ENCODE measurements at places on chromosomes 4 and X.

DNA sequence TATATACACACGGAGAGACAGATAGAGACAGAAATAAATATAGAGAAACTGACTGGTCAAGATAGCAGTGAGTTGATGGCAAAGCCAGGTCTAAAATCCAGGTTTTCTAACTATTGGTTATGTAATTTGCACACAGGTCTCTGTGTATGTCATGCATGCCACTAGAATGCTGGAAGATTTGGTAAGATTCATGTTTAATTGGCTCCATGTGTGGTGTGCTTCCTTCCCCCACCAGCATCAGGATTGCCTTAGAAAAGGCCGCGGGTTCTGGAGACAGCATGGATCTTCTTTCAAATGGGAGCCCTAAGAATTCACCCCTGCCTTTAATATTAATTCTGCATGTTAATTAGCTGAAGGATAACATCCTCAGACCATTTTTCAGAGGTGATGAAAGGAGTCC, 31.3 kb downstream of the HAND2 start:
- no peak for DNase-seq

GRCh38 chrX:118189000-118189399, 72.4 kb upstream of the KLHL13 start:
- no peak for DNase-seq

DNA sequence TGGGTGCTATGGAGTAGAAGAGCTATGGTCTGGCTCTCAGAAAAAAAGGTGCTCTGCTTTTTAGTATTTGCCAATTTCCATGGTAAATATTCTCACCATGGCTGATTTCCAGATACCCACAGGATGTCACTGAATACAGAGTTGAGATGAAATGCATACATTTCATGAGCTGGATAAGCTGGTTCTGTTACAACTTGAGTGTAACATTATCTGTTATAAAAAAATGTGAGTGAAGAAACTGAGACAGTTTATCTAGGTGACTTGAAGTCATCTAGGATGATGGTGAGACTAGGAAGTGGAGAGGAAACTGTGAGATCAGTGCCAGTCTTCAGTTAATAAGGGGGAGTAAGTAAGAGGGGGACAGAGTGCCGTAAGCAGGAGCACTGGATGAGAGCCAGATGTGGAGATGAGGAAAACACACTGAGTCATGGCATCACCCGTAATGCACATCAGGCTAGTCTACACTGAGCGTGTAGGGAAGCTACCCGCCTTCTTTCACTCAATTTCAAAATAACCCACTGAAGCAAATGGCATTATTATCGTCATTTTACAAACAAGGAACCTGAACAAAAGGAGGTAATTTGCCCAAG, 5.0 kb downstream of the HPSE start:
- no peak for DNase-seq

DNA sequence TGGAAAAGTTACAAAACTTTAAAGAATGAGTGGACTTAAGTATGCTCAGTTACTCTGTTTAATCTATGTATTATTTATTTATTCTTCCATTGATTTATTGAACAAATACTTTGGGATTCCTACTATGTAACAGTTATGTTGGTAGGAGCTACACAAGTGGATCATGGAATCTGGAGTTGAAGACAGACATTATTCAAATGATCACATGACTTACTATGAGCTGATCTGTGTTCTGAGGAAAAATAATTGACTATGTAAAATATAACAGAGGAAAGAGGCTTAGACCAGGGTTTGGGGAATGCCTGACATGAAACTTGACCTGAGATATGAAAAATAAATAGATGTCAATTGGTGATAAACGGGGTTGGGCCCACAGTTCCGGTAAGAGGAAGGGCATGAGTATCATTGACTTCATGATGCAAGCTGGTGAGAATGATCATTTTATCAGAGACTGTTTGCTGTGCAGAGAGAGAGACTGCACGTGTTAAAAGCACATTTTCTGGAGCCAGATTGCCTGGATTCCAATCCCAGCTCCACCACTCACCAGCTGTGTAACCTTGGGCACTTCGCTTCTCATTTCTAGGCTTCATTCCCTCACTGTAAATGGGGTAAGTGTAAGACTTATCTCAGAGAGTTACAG, 179.0 kb downstream of the SPCS3 start:
- DNase-seq: no peak

GRCh38 chr4:145843148-145843547, 95.5 kb downstream of the ZNF827 start:
- no peak for DNase-seq

GRCh38 chrX:5724123-5724522, 504.5 kb downstream of the NLGN4X start:
- no peak for DNase-seq

DNA sequence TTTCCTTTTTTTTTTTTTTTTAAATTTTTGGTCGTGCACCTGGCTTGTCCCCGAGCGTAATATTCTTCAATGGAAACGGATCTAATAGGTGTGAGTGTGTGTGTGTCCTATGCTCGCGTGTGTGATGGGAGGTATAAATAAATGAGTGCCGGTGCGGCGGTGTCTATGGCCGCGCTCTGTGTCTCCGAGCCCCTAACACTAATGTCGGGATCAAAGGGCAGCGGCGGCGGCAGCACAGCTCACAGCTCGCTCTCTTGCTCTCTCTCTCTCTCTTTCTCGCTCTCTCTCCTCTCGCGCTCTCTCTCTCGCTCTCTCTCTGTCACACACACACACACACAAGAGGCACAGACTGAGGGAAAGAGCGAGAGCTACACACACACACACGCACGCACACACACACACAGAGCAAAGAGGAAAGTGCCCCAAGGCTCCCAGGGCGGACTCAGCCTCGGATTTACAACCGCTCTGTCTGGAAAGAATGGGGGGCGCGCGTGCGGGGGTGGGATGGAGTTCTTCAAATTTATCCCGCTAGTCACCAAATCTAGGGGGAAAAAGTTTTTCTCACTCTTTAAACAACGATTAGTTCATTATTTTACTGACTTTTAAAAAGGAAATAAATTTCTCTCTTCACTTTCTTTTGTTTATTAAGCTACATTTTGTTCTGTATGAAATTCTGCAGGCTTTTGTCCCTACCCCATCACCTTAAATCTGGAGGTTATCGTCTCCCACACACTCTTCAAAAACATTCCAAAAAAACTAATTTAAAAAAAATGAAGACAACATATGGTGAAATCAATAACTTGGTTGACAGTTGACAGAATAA, at the start of gene ZNF827:
Gene ZNF827 (minus strand): TSS at position 206 of the 823 bp plus-strand sequence. CDS start 416 bp downstream, outside the sequence.
- peak; percentile 24 for DNase-seq

- DNase-seq: no peak
These were observed 55.8 kb upstream of the ENPP6 start for GRCh38 chr4:184273166-184274147.

DNA sequence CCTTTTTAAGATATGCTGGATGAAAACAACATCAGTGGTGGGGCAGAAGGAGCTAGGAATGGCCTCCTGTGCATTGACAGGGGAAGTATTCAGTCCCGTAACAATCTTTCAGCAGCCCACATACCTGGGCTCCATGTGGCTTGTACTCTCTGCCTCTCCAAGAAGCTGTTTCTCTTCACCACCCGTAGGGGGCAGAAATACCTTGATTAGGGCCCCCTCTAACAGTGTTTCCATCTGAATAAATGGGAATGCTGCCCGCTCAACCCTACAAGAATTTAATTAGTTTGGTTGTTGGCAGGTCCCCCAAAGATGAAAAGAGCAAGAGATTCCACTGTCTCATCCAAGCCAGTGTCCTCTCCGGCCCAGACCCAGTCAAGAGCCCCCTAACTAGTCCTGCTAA, 155.2 kb downstream of the SMIM20 start:
- DNase-seq: no peak

GRCh38 chr4:76993787-76994641, 44.5 kb downstream of the SEPTIN11 start:
- DNase-seq: peak; percentile 48

GRCh38 chr4:124276461-124276860, 436.1 kb downstream of the ANKRD50 start:
- DNase-seq: no peak

GRCh38 chr4:157076578-157076947, 613 bp downstream of the GLRB start:
- DNase-seq: no peak

GRCh38 chr4:68572653-68573170, 3.4 kb downstream of the UGT2B17 start:
- no peak for DNase-seq

DNA sequence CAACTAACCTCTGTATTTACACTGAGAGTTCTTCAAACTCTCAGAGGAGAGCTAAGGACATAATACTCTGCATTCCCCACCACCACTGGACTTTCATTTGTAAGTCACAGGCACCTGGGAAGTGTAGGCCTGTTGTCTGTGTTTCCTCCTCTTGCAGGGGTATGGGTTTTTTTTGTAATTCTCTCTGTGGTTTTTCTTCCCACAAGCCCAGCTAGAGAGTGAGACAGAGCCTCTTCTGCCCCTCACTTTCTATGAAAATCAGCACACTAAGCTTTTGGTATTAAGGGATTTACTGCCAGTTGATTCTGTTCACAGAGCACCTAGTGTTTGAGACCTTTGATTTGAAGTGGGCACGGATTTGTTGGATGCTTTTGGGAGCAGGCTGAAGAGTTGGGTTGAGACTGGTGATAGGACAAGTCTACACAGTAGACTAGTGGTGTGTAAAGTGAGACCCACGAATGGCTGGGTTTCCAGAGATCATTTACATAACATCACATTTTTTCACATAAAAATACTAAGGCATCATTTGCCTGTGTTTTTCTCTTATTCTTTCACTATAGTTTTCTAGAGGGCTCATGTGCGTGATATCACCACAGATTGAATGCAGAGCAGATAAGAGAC, 28.9 kb upstream of the WDR17 start:
- DNase-seq: no peak

- DNase-seq: no peak
These were observed 353.0 kb downstream of the IDS start for GRCh38 chrX:149151805-149152757.

DNA sequence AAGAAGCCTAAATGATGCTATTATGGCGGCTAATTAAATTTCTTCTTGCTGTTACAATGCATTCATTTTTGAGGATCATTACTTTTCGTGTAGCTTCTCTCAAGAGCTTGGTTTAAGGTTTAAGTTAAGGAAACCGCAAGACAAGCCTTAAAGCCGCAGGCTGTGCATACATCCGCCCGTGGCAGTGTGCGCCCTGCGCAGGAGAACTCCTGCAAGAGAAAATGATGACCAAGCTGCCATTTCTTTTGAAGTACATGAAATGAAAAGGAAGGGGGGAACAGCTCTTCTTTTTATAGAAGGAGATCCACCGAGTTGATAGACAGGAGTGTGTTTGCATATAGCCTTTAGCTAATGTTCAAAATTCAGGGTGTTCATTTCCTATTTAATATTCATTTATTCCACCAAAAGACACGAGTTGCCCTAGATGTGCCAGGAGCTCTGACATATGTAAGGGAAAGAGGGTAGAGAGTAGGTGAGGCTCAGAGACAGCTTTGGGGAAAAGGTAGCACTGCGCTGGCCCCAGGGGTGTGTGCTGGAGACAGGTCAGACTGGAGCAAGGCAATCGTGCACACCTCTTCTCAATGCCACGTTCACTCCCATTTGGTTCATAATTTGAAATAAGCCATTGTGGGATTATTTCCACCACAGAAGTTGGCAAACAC, 112.1 kb upstream of the LDB2 start:
- no peak for DNase-seq

DNA sequence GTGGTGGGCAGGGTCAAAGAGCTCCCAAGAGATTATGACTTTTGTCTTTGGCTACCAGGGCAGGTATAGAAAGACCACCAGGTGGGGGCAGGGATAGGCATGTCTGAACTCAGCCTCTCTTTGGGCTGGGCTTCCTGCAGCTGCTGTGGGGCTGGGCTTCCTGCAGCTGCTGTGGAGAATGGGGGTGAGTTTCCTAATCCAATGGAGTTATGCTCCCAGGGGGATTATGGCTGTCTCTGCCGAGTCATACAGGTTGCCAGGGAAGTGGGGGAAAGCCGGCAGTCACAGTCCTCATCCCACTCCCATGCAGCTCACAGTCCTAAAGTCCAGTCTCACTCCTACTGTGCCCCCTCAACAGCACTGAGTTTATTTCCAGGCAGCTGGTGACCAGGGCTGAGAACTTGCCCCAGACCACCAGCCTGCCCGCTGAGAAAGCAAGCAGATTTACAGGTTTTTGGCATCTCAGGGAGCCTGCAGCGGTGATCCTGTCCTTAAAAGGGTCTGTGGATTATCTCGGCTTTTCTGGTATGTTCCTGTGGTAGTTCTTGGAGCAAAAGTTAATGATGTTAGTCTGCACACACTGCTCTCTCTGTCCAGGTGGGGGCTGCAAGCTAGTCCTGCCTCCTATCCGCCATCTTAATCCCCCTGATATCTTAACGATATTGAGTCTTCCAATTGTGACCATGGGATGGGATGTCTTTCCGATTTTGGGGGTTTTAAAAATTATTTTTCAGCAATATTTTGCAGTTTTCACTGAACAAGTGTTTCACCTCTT, 133.4 kb downstream of the RTL9 start:
- DNase-seq: no peak

DNA sequence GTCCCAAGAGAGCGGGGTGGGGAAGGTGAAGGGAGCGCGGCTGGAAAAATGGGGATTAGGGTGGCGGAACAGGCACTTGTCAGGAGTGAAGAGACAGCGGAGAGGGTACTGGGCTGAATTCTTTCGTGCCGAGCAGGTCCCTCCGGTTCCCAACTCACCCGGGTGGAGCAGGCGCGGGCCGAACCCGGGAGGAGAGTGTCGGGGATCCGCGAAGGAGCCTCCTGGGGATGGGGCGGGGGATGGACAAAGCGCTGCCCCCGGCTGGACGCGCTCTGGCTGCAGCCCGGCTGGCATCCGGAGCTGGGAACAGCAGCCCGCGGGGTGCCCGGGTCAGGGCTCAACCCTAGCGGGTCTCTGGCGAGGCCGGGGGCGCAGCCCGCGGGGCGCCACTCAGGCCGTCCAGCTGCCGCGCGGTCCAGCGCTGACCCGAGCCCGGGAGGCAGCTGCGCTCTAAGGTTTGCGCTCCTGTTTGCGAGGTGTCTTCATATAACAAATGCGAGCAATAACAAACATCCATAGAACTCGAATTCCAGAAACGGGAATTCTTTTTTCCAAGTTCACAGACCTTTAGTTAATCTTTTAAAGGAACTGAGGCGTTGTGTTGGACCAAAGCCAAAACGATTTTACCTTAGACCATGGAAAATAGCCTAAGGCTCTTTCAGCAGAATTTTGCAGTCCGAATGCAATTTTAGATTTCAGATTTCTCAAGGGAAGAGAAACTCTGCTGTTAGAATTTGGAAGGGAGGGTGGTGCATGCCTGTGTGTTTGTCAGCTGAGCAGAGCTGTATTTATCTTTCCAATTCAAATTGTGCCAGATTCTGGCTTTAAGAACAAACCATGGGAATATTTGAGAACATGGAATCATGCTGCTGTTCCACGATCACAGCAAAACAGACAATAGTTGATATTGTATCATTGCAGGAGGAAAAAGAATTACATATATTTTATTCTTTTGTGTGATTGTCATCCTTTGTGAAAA, 744 bp downstream of the NPY5R start:
- DNase-seq: no peak

- no peak for DNase-seq
These were observed 38.2 kb upstream of the MYOZ2 start for GRCh38 chr4:119097282-119097900.
